ENCODE measurements at places on chromosomes 12 and 14. TPM values are rescaled to one million over a fixed set of nuclear protein-coding genes. Genes with fewer than 3 reads are reported as not detected.

The CISTR gene
- total RNA-seq, result not detected

The BRF1 gene
- total RNA-seq, result 77.6 TPM

The B4GALNT3 gene
- 10.0 TPM for total RNA-seq

The TTC9 gene
- 3.9 TPM for total RNA-seq

The REM2 gene
- total RNA-seq, result 0.42 TPM

The IRAK3 gene
- 31.8 TPM for total RNA-seq

The SYT10 gene
- 1.4 TPM for total RNA-seq

The TEX22 gene
- total RNA-seq, result 0.84 TPM

The ZDHHC22 gene
- total RNA-seq, result not detected

The KRT75 gene
- not detected for total RNA-seq

The OVCH1 gene
- 0.20 TPM for total RNA-seq

The PRR4 gene
- 7.8 TPM for total RNA-seq

The TAS2R31 gene
- 10.3 TPM for total RNA-seq

The TMEM132D gene
- under 0.01 TPM for total RNA-seq

The CCDC197 gene
- total RNA-seq, result not detected

The KCNH3 gene
- total RNA-seq, result 0.30 TPM

The DAO gene
- not detected for total RNA-seq

The P3H3 gene
- 14.6 TPM for total RNA-seq

The TUNAR gene
- total RNA-seq, result not detected

The TNS2 gene
- total RNA-seq, result 411 TPM

The GPR68 gene
- 0.60 TPM for total RNA-seq
